ENCODE measurements at places on chromosomes 13 and 19. TPM values are rescaled to one million over a fixed set of nuclear protein-coding genes. Genes with fewer than 3 reads are reported as not detected.

EPSTI1 gene
- 12.2 TPM for total RNA-seq

KASH5 gene
- total RNA-seq, result not detected

ZNF667 gene
- total RNA-seq, result 8.5 TPM

GRCh38 chr19:35429698-35430408 lies 18.2 kb upstream of the FFAR2 start:
- H3K27ac ChIP-seq, result no peak overlapping the region
- H3K27me3 ChIP-seq, result no peaks in the 10 kb centered on the region
- no peak overlapping the region for H3K4me3 ChIP-seq

DNA sequence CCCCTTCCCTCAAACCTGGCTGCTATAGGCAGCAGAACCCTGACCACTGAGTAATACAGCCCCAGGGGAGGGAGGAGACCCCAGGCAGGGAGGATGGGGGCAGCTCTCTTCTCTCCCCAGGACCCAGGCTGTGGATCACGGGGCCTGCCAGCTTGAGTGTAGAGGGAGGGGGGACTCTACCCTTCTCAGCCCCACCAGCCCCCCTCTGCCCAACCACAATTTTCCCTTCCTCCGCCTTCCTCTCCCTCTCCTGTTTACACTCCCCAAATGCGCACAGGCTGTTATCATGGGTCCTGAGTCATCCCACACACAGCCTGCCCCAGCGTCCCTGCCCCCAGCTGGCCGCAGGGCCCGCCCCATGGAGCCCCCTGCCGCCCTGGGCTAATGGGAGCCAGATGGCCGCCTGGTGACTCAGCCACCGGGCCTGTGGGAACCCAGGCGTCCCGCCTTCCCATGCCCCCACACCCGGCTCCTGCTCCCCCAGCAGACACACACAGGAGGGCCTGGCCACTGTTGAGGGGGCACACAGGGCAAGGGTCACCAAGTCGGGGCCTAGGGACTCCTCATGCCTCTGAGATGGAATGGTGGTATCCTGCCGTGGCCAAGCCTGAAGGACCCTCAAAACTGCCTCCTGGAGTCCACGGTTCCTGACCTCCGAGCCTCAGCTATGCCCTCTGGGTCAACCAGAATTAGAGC lies 13.6 kb downstream of the CCDC97 start:
- DNase-seq, result no peak
- H3K27ac ChIP-seq, result peak overlapping the region; percentile 76
- H3K4me1 ChIP-seq, result peaks cover 61% of the 10 kb centered on the region
- H3K36me3 ChIP-seq, result peaks cover 13% of the 10 kb centered on the region
- no peaks in the 10 kb centered on the region for H3K27me3 ChIP-seq
- no peak overlapping the region for H3K4me3 ChIP-seq

- H3K27me3 ChIP-seq, result no peaks in the 10 kb centered on the region
- H3K27ac ChIP-seq, result no peak overlapping the region
- no peaks in the 10 kb centered on the region for H3K36me3 ChIP-seq
- H3K4me3 ChIP-seq, result no peak overlapping the region
These were observed 754.0 kb downstream of the DIAPH3 start for GRCh38 chr13:59409634-59410200.

GRCh38 chr19:1259206-1259875 lies 9.8 kb upstream of the CIRBP start:
- H3K27me3 ChIP-seq, result no peaks in the 10 kb centered on the region
- H3K27ac ChIP-seq, result peak overlapping the region; percentile 93
- peaks cover 17% of the 10 kb centered on the region for H3K36me3 ChIP-seq
- peak; percentile 68 for DNase-seq

- no peaks in the 10 kb centered on the region for H3K4me1 ChIP-seq
- H3K4me3 ChIP-seq, result no peak overlapping the region
- no peak for DNase-seq
- peaks cover 2% of the 10 kb centered on the region for H3K36me3 ChIP-seq
- no peaks in the 10 kb centered on the region for H3K27me3 ChIP-seq
- H3K27ac ChIP-seq, result no peak overlapping the region
These were observed 20.2 kb downstream of the NKPD1 start for GRCh38 chr19:45140533-45140932.

GRCh38 chr13:83753912-83754624 lies 128.2 kb downstream of the SLITRK1 start:
- no peaks in the 10 kb centered on the region for H3K4me1 ChIP-seq
- H3K36me3 ChIP-seq, result no peaks in the 10 kb centered on the region
- H3K27ac ChIP-seq, result no peak overlapping the region
- H3K4me3 ChIP-seq, result no peak overlapping the region
- H3K27me3 ChIP-seq, result no peaks in the 10 kb centered on the region

DNA sequence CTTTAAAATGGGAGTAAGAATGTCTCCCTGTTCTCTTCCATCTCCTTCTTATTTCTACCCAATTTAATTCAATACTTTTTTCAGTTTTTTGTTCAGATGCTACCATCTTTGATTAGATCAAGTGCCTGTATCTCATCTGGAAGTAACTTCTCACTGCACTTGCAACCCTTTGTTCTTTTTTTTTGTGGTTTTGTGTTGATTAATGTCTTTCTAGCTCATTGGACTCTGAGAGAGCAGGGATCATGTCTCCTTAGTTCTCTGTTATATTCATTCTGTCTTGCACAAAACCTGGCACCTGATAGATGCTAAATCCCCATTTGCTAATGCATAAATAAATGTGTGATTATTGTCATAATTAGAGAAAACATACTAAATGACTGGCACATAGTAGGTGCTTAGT lies 834 bp upstream of the ITGBL1 start:
- H3K27me3 ChIP-seq, result no peaks in the 10 kb centered on the region
- H3K27ac ChIP-seq, result no peak overlapping the region
- DNase-seq, result no peak
- no peak overlapping the region for H3K4me3 ChIP-seq
- no peaks in the 10 kb centered on the region for H3K4me1 ChIP-seq

DNA sequence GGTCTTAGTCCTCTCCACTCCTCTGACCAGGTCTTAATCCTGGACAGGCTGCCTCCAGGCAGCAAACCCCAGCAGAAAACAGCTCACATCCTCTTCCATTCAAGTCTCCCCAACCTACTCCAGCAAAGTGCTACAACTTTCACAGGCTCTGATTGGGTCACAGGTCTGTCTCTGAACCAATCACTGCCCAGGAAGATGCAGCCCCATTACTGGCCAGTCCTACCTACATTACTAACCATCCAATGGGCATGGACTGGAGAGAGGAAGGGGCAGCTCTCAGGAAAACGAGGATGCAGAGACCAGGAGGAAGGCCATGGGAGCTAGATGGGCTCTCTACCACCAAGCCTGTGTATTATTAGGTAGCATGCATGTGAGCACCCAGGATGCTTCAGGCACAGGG lies 12.2 kb downstream of the MED26 start:
- H3K27ac ChIP-seq, result no peak overlapping the region
- no peaks in the 10 kb centered on the region for H3K36me3 ChIP-seq
- DNase-seq, result no peak
- peaks cover 9% of the 10 kb centered on the region for H3K4me1 ChIP-seq
- no peak overlapping the region for H3K4me3 ChIP-seq

DNA sequence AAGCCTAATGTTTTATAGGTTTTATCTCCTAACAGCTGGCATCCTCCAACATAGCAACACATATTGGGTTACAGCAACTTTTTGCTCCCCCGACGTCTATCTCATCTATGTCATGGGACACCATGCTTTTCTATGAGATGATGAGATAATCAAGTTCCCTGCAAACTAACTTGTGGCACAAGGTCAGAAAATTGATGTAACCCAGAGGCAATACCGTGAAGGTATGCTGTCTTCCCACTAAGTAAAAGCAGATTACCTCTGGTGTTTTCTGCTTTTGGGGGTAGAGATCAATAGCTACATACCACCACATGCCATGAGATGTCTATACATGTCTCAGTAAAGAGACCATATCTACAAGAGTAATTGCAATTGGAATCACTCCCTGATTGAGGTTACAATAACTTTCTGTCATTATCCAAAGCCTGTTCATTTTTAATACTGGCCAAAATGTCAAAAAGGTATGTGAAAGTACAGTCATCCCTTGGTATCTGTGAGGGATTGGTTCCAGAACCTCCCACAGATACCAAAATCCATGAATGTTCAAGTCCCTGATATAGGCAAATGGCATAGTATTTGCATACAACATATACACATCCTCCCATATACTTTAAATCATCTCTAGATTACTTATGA lies 131.3 kb downstream of the CYSLTR2 start:
- no peak for DNase-seq
- H3K27me3 ChIP-seq, result no peaks in the 10 kb centered on the region
- H3K27ac ChIP-seq, result no peak overlapping the region
- no peak overlapping the region for H3K4me3 ChIP-seq

GRCh38 chr13:29883941-29884518 lies 33.6 kb upstream of the UBL3 start:
- H3K27ac ChIP-seq, result no peak overlapping the region
- no peaks in the 10 kb centered on the region for H3K27me3 ChIP-seq
- H3K36me3 ChIP-seq, result no peaks in the 10 kb centered on the region
- no peak overlapping the region for H3K4me3 ChIP-seq

GRCh38 chr13:42322806-42323205 lies 50.9 kb downstream of the AKAP11 start:
- H3K4me1 ChIP-seq, result no peaks in the 10 kb centered on the region
- H3K36me3 ChIP-seq, result no peaks in the 10 kb centered on the region
- no peaks in the 10 kb centered on the region for H3K27me3 ChIP-seq
- H3K4me3 ChIP-seq, result no peak overlapping the region
- DNase-seq, result no peak
- H3K27ac ChIP-seq, result no peak overlapping the region

- no peak overlapping the region for H3K4me3 ChIP-seq
- peaks cover 22% of the 10 kb centered on the region for H3K27me3 ChIP-seq
- no peak overlapping the region for H3K27ac ChIP-seq
- H3K4me1 ChIP-seq, result no peaks in the 10 kb centered on the region
These were observed 4.0 kb upstream of the MEIS3 start for GRCh38 chr19:47423203-47423882.

GRCh38 chr19:29665826-29666577 lies 741 bp downstream of the PLEKHF1 start:
- no peaks in the 10 kb centered on the region for H3K27me3 ChIP-seq
- H3K36me3 ChIP-seq, result no peaks in the 10 kb centered on the region
- peak; percentile 84 for DNase-seq
- peak overlapping the region; percentile 83 for H3K4me3 ChIP-seq

GRCh38 chr19:34480971-34481841 lies at the start of gene WTIP:
TSS of gene WTIP (plus strand) at chr19:34481758. CDS start at chr19:34481975, 217 bp downstream.
- H3K27ac ChIP-seq, result peak within 1 kb of the TSS; percentile 70
- H3K4me1 ChIP-seq, result peaks cover 4% of the 10 kb centered on the region
- no peaks in the 10 kb centered on the region for H3K36me3 ChIP-seq
- no peaks in the 10 kb centered on the region for H3K27me3 ChIP-seq
- H3K4me3 ChIP-seq, result peak within 1 kb of the TSS; percentile 65
- peak; percentile 91 for DNase-seq

DNA sequence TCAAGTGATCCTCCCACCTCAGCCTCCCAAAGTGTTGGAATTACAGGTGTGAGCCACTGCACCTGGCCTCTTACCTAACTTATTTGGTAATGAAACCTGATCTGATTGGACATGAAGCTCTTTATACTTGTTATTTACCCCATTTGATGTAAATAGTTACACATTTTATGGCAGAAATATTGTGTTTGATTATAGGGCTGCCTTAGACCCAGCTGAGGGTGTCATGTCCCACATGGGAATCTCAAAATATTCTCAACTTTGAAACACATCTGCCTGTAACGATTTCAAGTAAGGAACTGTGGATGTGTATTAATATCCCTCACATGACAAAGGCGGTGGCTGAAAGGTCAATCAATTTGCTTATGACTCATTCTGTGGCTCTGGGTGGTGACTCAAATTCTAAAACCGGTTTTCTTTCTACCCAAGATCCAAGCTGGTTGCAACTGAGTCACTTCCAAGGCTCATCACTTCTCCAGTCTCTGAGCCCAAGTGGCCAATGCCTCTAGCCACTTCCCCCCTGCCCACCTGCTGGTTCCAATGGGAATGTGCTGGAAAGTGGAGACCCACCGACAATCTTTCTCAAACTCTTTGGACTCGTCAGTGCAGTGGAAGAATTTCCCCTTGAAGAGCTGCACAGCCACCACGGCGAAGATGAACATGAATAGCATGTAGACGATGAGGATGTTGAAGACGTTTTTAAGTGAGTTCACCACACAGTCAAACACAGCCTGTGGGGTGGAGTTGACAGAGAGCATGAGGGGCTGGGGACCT lies 110.9 kb downstream of the IER2 start:
- H3K4me1 ChIP-seq, result no peaks in the 10 kb centered on the region
- no peak for DNase-seq
- no peak overlapping the region for H3K4me3 ChIP-seq
- H3K36me3 ChIP-seq, result no peaks in the 10 kb centered on the region
- no peak overlapping the region for H3K27ac ChIP-seq
